ENCODE measurements at places on chromosomes 12 and 14. TPM values are rescaled to one million over a fixed set of nuclear protein-coding genes. Genes with fewer than 3 reads are reported as not detected.

The PRKCH gene
- 60.9 TPM for total RNA-seq

GRCh38 chr14:91737619-91738018 is 5.7 kb upstream of the CATSPERB start:
- no peak for DNase-seq

GRCh38 chr12:104605685-104606084 is 148.9 kb downstream of the CHST11 start:
- DNase-seq = peak; percentile 87

- no peak for DNase-seq
Observed at GRCh38 chr14:101906645-101907044, 57.7 kb upstream of the DYNC1H1 start.

GRCh38 chr14:94394581-94395207 is 6.3 kb upstream of the SERPINA1 start:
- DNase-seq = peak; percentile 76

The KRT83 gene
- total RNA-seq = not detected

The LRTM2 gene
- total RNA-seq = not detected

The KLRB1 gene
- 4.3 TPM for total RNA-seq

The OR4K5 gene
- not detected for total RNA-seq

The PTHLH gene
- 0.21 TPM for total RNA-seq

The TNS2 gene
- 186 TPM for total RNA-seq
